NCI-H748 treated with DMSO at 0.1 percent for 48 hours (cell line): ENCODE measurements at places on chromosomes 6 and 20.

DNA sequence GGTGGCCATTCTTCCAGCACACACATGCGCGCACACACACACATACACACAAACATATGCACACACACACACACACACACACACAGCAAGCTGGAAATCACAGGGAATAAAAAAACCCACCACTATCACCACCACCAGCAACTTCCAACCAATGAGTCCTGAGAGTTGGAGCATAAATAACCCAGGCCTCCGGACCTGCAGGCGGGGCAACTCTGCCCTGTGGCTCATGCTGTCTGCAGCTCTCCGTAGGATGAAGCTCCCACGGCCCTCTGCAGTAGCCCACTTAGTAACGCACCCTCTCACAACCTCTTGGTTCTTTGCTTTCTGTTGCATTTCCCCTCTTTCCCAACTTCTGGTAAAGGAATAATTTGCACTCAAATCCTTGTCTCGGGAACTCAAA is 275.2 kb downstream of the PREX1 start:
- DNase-seq, result no peak

DNA sequence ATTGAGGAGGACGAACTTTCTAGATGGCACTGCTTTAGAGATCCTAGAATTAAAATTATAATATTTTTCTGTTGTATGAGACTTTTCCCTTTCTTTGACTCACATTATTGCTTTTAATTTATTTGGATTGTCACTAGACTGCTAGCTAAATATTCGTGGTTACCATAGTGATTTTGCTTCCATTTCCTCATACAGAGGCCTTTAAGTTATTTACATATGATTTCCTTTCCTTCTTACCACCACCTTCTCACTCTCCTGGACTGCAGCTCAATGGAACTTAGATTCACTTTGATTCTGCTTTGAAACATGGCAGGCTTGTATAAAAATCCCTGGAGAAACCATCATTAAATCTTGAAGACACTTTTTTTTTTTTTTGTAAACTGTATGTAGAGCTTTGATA is 222.9 kb downstream of the LAMA2 start:
- DNase-seq, result no peak

DNA sequence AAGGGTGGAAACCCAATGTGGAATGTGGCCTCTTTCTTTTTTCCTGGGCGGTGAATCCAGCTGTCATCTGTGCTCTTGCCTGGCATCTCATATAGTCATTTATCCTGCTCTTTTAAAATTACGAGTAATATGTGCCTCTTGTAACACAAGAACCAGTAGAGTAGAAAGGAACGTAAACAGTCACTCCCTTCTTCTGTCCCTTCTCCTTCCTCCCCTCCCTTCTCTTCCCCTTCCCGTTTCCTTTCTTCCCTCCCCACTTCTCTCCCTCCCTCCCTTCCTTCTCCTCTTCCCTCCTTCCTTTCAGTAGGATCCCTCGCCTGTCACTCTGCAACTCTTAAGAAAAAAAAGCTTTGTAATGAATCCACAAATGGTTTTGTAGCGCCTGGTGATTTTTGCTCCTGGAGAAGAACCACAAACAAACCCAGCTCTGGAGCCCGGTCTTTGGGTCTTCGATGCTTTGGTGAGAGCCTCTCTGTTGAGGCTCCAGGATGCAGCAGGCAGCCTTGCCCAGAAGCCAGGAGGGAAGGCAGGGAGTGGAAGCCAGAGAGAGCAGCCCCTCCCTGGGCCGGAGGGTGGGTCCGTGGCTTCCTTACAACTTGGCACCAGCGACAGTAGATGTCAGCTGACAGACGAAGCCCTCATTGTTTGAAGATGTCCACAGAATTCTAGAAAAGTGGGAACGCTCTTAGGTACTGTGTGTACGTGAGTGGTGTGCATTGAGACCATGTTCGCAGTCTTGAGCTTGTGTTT is 15.0 kb downstream of the DUSP22 start:
- DNase-seq, result no peak

DNA sequence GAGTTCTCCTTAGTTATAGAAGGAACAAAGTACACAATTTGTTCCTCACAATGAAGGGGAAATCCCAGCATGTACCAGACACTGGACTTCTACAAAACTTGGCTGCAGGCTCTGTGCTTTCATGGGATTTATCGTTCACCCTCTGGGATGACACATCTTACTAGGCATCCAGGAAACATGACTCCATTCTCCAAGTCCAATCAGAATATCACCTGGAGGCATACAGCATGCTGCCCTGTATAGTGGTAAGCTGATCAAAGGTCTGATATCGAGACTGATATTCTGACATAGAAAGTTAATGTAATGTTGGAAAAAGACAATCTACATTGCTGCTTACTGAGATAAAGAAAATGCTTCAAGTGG is 6.7 kb downstream of the RWDD2A start:
- no peak for DNase-seq

GRCh38 chr20:41366546-41367392 is at the start of gene EMILIN3:
TSS of gene EMILIN3 (minus strand) at chr20:41366818. CDS start at chr20:41366634, 184 bp downstream.
- DNase-seq, result peak; percentile 17

GRCh38 chr6:65638047-65638831 is 68.8 kb downstream of the EYS start:
- peak; percentile 36 for DNase-seq

- DNase-seq, result no peak
These were observed 26.2 kb downstream of the CDYL start for GRCh38 chr6:4802312-4802935.

- no peak for DNase-seq
These were observed 21.0 kb downstream of the SULF2 start for GRCh38 chr20:47764154-47764733.

DNA sequence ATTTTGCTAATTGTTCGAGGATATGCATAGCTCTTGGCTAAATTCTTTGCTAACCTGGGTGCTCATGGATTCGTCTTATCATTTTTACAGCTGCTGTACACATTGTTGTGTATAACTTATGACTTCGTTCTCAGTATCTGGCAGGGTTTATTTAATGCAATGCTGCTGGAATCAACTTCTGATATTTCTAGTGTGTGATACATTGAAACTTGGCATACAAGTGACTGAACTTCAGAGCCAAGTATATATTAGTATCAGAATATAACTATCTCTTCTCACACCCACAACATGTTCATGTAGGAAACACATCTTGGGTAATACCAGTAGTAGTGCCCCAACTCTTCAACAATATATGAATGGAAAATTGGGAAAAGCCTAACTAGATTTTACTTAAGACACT is 764.2 kb downstream of the TENT5A start:
- no peak for DNase-seq

- DNase-seq, result no peak
These were observed 39.6 kb downstream of the SHPRH start for GRCh38 chr6:145924600-145924999.

- DNase-seq, result no peak
These were observed 73.0 kb upstream of the PTCHD4 start for GRCh38 chr6:48183811-48184605.

DNA sequence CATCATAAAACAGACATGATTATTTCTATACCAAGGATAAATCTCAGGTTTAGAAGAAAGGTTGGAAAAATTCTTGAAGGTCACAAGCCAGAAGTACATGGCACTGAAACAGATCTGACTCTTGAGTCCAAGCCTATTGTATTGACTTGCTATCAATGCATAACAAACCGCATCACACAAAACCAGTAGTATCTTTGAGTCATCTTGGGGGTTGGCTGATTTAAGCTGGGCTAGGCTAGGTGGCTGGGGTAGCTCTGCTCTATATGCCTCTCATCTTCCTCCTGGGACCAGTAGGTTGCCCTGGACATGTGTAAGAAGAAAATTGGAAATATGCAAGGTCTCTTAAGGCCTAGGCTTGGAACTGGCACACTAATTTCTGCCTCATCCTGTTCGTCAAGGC is 37.0 kb upstream of the RAB23 start:
- DNase-seq, result no peak

GRCh38 chr20:1890469-1891262 is 4.5 kb upstream of the SIRPA start:
- DNase-seq, result no peak

GRCh38 chr6:105250533-105250932 is 70.7 kb upstream of the POPDC3 start:
- DNase-seq, result no peak

DNA sequence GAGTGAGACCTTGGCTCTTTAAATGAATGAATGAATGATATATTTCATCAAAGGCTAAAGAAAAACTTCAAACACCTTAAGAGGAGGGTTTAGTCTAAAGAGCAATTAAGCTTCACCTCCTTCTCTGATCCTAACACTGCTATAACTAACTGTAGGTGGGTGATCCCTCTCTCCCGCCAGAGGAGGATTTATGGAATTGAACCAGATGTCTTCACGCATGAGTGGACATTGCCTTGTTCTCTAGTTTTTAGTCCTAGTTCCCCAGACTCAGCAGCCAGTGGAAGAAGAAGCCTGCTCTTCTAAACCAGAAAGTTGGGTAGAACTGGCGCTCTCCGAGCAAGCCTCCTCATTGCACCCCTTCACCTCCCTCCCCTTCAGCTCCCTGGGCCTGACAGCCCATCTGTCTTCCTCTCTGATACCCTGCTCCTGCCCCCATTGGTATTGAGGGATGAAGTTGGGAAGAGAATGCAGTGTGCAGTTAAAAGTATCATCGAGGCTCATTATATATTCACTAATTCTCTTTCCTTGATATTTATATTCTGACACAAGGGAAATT is 142.7 kb downstream of the ARID1B start:
- DNase-seq, result no peak

DNA sequence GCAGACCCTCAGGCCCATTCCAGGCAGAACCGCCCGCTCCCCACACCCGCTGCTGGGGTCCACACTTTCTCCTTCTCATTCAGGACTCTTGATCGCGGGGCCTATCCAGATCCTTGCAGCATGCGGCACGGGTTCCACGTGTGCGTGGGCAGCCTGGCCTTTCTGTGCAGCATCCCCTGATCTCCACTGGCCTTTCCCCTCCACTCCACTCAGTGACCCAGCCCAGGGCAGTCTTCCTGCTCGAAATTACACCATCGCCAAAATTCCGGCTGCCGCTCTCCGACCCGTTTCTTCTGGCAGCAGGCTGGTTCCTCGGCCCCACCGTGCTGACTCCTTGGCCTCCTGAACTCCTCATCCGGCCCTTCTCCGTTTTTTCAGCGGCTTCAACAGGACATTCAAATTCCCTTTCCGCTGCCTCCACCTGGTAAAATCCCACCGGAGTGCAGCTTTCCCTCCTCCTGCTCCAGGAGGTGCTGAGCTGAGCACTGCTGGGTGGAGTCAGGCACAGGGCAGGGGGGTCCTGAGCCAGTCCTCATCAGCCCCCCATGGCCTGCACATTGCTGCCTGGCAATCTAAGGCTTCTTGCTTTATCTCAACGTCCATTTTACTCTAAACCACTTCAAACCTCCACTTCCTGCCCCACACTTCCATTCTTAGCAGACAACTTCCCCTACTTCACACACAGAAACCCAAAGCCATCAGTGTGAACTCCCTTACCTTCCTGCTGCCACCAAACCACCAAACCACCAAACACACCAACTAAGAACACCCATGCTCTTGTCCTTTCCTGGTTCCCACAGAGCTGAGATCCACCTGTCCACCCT is 9.0 kb downstream of the SFT2D1 start:
- no peak for DNase-seq

DNA sequence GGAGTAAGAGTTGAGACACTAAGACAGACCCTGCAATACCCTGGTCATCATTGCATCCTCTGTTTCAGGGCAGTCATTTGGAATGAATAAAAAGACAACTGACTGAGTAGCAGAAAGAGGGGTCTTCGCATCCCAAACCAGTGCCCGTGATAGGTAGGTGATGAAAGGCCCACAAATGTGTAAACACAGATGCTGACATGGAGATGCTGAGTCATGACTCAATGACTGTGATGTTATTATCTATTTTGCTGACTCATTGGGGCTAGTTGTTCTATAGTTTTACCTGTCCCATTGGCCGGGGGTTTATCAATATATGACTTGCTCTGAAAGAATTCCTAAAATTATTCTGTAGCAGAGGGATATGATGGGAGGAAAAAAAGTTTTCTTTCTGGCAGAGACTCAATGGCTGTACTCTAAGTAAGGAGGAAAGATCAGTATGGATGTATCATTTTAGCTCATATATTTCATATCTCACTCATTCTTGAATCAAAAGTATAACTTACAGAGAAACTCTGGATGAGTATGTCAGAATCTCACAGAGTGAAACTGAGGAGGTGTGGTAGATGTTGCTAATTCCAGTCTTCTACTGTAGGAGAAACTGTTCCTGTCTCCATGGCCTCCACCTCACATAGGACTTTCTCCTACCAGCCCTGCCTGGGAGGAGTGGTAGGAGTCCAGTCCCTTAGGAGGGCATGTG is 119.9 kb upstream of the PREP start:
- no peak for DNase-seq

DNA sequence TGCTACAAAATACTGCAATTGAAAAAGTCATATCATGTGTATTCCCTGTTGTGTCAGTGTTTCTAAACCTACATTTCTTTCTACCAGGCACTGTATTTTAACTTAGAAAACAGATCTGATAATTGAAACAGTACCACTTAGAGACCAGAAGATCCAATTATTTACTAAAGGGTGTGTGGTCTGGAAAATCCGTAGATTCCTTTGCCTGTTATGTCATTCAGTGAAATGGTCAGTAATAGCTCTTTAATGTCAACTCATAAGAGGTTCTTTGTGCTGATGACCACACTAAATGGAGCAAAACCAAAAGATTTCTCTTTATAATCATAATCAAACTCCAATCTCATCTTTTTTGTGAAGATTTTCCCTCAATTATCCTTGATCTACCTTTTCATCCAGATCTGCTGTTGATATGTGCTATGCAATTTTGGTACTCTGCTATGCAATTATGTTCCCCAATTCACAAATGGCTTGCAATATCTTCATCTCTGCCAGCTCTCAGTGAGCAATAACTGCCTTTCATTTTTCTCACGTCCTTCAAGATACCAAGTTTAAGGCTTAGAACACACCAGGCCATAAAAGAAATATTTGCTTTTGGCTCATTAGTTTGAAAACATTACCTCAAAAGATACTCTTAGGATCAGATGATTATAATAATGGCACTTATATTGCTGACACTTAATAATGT is 165.5 kb downstream of the MOXD1 start:
- no peak for DNase-seq

DNA sequence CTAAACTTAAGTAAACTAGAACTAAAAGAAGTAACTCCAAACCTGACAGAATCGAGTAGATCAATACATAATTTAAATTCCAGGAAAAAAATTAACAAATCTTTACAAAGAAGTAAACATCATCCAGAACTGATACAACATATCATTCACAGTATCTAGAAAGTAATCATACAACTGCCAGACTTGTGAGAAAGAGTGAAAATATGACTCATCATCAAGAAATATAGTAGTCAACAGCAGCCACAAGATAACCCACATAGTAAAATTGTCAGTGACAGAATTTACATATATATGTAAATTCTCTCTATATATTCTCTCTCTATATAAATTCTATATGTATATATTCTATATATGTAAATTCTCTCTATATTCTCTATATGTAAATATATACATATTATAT is 242.8 kb upstream of the RGS17 start:
- no peak for DNase-seq

- DNase-seq, result no peak
These were observed 595 bp downstream of the REM1 start for GRCh38 chr20:31475472-31476293.

GRCh38 chr20:34237942-34238341 is 3.3 kb upstream of the ASIP start:
- no peak for DNase-seq

- no peak for DNase-seq
These were observed 64.0 kb upstream of the APCDD1L start for GRCh38 chr20:58579069-58579818.

GRCh38 chr6:16769131-16769985 is 8.1 kb upstream of the ATXN1 start:
- DNase-seq, result no peak
